OCI-LY7 (cell line): ENCODE measurements at places on chromosomes 2 and 18. TPM values are rescaled to one million over a fixed set of nuclear protein-coding genes. Genes with fewer than 3 reads are reported as not detected.

Gene TMEM198
- total RNA-seq = 6.1 and 6.6 TPM in 2 replicates

Gene ALK
- not detected in 2 replicates for total RNA-seq

Gene CHRND
- not detected in 2 replicates for total RNA-seq

Gene CD28
- total RNA-seq = 22.3 and 44.6 TPM in 2 replicates

Gene IL1A
- total RNA-seq = not detected in 2 replicates

Gene SNED1
- total RNA-seq = 13.6 and 15.3 TPM in 2 replicates

Gene EMILIN2
- 0.15 and 0.39 TPM in 2 replicates for total RNA-seq

Gene RAB6C
- not detected in 2 replicates for total RNA-seq

Gene CAVIN2
- total RNA-seq = 0.10 TPM in 1 of 2 replicates, not detected in the other

Gene NPHP1
- 1.2 and 2.0 TPM in 2 replicates for total RNA-seq

Gene SERPINB4
- total RNA-seq = not detected in 2 replicates

Gene MOCOS
- total RNA-seq = not detected in 2 replicates

Gene IGFBP5
- not detected in 2 replicates for total RNA-seq

Gene GRP
- total RNA-seq = not detected in 2 replicates

Gene TUBA4A
- total RNA-seq = 181 and 186 TPM in 2 replicates

Gene HRH4
- total RNA-seq = not detected in 2 replicates

Gene LYPD1
- 1.4 and 2.0 TPM in 2 replicates for total RNA-seq

Gene CD8A
- not detected in 2 replicates for total RNA-seq

Gene DCDC2C
- total RNA-seq = not detected in 2 replicates

Gene EGR4
- not detected in 2 replicates for total RNA-seq

Gene BCL11A
- 163 and 167 TPM in 2 replicates for total RNA-seq

Gene OSR1
- total RNA-seq = not detected in 2 replicates

Gene INO80C
- 9.5 and 10.3 TPM in 2 replicates for total RNA-seq

Gene IL1RL1
- not detected in 2 replicates for total RNA-seq

Gene OXER1
- not detected in 2 replicates for total RNA-seq

Gene IL36RN
- not detected in 2 replicates for total RNA-seq

Gene MEP1B
- not detected in 2 replicates for total RNA-seq

Gene IL1RN
- not detected in 2 replicates for total RNA-seq

Gene PSTPIP2
- total RNA-seq = 0.11 TPM in 1 of 2 replicates, not detected in the other

Gene UGT1A4
- total RNA-seq = not detected in 2 replicates

Gene ABCG8
- not detected in 2 replicates for total RNA-seq

Gene CHRNG
- not detected in 2 replicates for total RNA-seq

Gene EDAR
- total RNA-seq = not detected in 2 replicates

Gene BOLL
- total RNA-seq = not detected in 2 replicates

Gene SIGLEC15
- not detected in 2 replicates for total RNA-seq

Gene XPO1
- 287 and 303 TPM in 2 replicates for total RNA-seq

Gene THSD7B
- total RNA-seq = 1.7 and 1.8 TPM in 2 replicates

Gene CCDC121
- 4.7 and 7.7 TPM in 2 replicates for total RNA-seq

Gene C2orf72
- total RNA-seq = not detected in 2 replicates

Gene INO80B
- total RNA-seq = 43.1 and 44.5 TPM in 2 replicates

Gene ALLC
- not detected in 2 replicates for total RNA-seq

Gene CCT7
- 307 and 347 TPM in 2 replicates for total RNA-seq

Gene MAP3K19
- not detected in 2 replicates for total RNA-seq

Gene TNFAIP6
- not detected in 2 replicates for total RNA-seq

Gene TUBA4B
- 0.28 TPM in 1 of 2 replicates, not detected in the other for total RNA-seq

Gene SEC11C
- 64.9 and 77.7 TPM in 2 replicates for total RNA-seq

Gene ANKRD53
- not detected in 2 replicates for total RNA-seq

Gene KYNU
- total RNA-seq = 0.27 TPM in 1 of 2 replicates, not detected in the other

Gene CREG2
- total RNA-seq = not detected in 2 replicates

Gene SERPINB12
- total RNA-seq = not detected in 2 replicates
